ENCODE measurements at places on chromosomes 6 and 20.
A peak's percentile ranks its signal among the peaks of the same experiment; 100 is the strongest.

GRCh38 chr6:68575765-68576439 is 59.2 kb upstream of the ADGRB3 start:
- DNase-seq = no peak

DNA sequence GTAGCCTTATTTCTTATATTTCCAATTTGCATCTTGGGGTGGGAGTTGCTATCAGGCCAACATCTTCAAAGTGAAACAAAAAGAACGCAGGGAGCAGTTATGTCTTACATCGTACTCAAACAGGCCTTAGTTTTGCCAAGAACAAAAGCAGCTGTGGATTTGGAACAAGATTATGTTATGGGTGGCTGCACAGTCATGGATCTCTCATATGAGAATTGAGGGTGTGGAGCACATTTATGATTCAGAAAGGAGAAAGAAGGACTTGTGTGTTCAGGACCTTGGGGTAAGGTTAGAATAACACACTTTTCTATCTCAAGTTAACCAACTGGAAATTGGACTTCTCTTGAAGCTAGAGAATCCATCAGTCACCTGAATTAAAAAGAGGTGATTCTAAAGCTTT is 259.9 kb downstream of the FOXA2 start:
- no peak for DNase-seq

- no peak for DNase-seq
These were observed 9.1 kb downstream of the SLC18B1 start for GRCh38 chr6:132789396-132789776.

DNA sequence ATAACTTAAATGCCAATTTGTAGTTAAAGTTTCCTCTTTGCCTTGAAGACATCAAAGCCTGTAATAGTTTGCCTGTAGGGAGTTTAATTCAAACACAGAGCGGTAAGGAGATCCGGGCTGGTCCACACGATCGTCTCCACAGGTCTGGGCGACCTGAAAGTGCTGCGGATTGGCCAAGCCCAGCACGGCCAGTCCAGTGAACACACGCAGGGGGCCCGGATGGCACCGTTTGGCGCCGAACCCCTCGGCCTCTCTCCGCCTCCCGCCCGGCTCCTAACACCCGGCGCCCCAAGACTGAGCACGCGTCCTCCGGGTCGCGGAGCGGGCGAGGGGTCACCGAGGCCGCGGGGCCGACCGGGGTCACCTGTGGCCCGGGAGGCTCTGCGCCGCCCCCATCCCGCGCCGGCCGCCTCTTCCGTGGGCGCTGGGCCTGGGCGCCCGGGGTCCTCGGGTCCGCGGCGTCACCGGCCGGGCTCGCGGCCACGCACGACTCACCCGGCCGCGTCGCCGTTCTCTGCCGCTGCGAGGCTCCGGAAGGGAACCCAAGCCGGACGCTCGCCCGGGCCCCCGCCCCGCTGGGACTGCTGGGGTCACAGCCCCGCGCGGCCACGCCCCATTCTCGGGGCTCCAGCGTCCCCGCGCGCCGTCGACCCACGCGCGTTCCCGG is 481 bp downstream of the SERPINB6 start:
- peak; percentile 75 for DNase-seq

DNA sequence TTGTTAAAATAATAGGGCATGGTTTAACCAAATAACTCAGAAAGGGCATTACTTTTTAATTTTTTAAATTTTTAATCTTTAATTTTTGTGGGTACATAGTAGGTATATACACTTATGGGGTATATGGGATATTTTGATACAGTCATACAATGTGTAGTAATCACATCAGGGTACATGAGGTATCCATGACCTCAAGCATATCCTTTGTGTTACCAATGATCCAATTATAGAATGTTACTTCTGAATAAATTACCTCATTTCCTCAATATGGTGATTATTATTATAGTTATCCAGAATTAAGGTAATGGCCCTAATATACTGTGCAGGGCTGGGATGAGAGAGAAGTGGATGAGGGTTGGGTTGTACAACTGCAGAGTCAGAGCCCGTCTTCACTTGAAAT is 45.1 kb upstream of the TMEM30A start:
- DNase-seq = no peak
